DND-41 (cell line): ENCODE measurements at places on chromosomes 5 and 9.

DNA sequence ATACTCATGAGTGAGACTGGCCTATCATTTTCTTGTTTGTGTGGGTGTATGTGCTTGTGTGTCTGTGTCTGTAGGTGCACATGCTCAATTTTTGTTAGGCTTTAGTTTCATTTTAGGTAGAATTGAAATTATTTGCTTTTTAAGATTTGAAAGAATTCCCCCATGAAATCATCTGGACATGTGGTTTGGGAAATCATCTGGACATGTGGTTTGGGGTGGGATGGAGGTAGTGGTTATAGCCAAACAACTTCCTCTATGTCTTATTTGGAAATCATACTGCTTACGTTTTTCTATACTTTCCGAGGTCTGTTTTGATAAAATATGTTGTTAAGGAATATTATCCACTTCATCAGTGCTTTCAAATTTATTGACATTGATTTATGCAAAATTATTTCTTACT lies 485.4 kb upstream of the CLINT1 start:
- no peaks in the 10 kb centered on the region for H3K27me3 ChIP-seq
- no peak overlapping the region for H3K4me3 ChIP-seq
- no peaks in the 10 kb centered on the region for H3K36me3 ChIP-seq
- no peak for DNase-seq
- H3K27ac ChIP-seq = no peak overlapping the region

DNA sequence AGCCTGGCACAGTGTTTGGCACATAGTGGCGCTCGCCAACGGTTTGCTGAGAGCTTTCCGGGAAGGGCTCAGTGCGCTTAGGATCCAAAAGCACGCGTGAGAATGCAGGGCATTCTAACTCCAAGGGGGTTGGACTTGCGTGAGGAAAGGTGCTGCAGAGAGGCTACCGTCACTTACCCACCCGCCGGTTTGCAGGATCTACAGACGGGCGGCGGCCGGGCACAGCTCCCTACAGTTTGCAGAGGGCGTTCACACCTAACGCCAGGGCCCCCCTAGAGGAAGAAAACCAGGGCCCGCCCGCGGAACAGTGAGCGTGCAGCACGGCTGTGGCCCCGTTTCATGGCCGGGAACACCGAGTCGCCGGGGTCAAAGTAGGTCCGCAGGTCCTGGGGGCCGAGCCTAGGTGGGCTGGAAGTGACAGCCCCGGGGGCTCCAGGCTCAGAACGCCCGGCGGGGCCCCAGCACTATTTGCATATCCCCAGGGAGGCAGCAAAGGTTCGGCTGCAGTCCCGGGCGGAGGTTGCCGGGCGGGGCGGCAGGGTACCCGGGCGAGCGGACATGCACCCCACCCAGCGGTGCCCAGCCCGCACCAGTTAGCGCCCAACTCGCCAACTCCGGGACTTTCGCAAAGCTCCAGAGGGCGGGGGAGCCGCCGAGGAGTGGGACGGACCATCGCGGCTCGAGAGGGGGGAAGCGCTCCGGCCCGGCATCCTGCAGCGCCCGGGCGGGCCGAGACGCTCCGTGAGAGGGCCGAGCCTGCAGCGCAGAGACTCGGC lies 526 bp upstream of the GALNT10 start:
- H3K4me1 ChIP-seq = peaks cover 35% of the 10 kb centered on the region
- H3K27me3 ChIP-seq = no peaks in the 10 kb centered on the region
- peak overlapping the region; percentile 45; the same call in 1 of the 2 replicates for H3K4me3 ChIP-seq
- peak; percentile 79 for DNase-seq
- H3K36me3 ChIP-seq = peaks cover 3% of the 10 kb centered on the region; the same call in 1 of the 2 replicates
- H3K27ac ChIP-seq = peak overlapping the region; percentile 48

DNA sequence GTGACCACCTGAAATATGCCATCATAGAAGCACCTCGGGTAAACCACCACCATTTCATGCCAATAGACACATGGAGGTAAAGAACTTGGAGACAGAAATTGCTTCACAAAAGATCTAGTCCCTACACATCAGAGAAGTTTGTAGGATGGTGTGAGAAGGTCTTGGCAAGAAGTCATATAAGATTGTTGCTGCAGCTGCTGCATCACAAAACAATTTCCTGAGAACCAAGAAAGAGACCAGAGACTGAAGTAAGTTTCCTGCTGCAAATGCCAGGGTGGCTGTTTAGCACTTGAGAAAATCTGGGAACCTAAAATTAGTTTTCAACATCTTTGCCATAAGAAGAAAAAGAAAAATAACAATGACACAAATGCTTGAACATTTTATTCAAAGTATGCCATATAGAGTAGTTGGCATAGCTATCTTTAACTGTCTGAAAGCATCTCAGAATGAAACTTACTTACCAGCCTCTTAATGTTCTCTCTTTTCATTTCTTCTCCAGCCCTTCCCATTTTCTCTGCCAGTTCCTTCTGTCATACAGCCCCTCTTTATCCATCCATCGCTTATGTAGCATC lies 114.3 kb downstream of the KCTD16 start:
- no peak for DNase-seq
- H3K27me3 ChIP-seq = peaks cover 3% of the 10 kb centered on the region
- no peak overlapping the region for H3K27ac ChIP-seq
- no peaks in the 10 kb centered on the region for H3K4me1 ChIP-seq
- H3K36me3 ChIP-seq = no peaks in the 10 kb centered on the region
- H3K4me3 ChIP-seq = no peak overlapping the region

GRCh38 chr5:158194561-158194976 lies 335.6 kb upstream of the CLINT1 start:
- peaks cover 2% of the 10 kb centered on the region; the same call in 1 of the 2 replicates for H3K36me3 ChIP-seq
- DNase-seq = peak; percentile 89
- peaks cover 57% of the 10 kb centered on the region for H3K4me1 ChIP-seq
- H3K27me3 ChIP-seq = no peaks in the 10 kb centered on the region
- peak overlapping the region; percentile 98 for H3K27ac ChIP-seq
- no peak overlapping the region for H3K4me3 ChIP-seq

- H3K4me1 ChIP-seq = no peaks in the 10 kb centered on the region
- no peak overlapping the region for H3K27ac ChIP-seq
- DNase-seq = no peak
- H3K27me3 ChIP-seq = no peaks in the 10 kb centered on the region
- no peak overlapping the region for H3K4me3 ChIP-seq
- H3K36me3 ChIP-seq = no peaks in the 10 kb centered on the region
Observed at GRCh38 chr9:1222511-1222910, 172.4 kb downstream of the DMRT2 start.

GRCh38 chr5:140182803-140183367 lies 7.9 kb downstream of the CYSTM1 start:
- H3K4me1 ChIP-seq = no peaks in the 10 kb centered on the region
- no peak for DNase-seq
- no peak overlapping the region for H3K27ac ChIP-seq
- H3K4me3 ChIP-seq = no peak overlapping the region
- H3K27me3 ChIP-seq = no peaks in the 10 kb centered on the region

- H3K4me1 ChIP-seq = no peaks in the 10 kb centered on the region
- no peak overlapping the region for H3K27ac ChIP-seq
- DNase-seq = no peak
- H3K4me3 ChIP-seq = no peak overlapping the region
Observed at GRCh38 chr5:51389288-51389576, 6.0 kb downstream of the ISL1 start.

DNA sequence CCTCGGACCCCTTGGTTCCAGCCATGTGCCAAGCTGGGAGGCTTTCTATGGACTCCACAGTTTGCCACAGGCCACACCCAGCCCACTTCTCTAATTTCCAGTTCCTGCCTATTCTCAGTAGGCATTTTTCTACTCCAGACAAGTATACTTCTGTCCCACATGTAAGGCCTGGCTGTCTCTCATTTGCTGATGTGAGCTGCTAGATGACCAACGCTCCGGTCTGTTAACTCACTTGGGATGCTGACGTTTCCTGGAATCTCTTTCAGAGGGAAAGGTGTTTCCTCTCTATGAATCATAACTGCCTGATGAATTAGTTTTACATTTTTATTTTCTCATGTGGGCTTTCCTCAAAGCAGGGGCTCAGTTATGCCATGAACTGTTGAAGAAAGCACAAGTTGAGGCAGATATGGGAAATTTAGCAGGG lies 36.3 kb downstream of the ERGIC1 start:
- H3K27me3 ChIP-seq = no peaks in the 10 kb centered on the region
- no peak for DNase-seq
- no peak overlapping the region for H3K27ac ChIP-seq
- no peaks in the 10 kb centered on the region for H3K36me3 ChIP-seq

DNA sequence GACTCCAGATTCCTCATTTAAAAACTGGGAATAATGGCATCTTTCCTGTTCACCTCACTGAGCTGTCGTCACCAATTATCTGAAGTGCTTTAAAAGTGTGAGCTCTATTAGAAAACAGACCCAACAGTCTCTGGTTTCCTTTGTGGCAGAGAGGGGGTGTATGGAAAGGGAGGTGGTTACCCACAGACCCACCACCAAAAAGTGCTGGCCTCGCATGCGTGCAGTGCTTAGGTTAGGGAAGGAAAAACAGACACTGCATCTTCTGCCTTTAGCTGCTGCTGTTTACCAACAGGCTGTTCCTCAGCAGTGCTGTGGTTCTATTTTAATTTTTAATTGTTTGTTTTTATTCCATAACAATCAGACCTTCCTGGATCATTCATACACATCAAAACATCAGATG lies 249.6 kb downstream of the PIK3R1 start:
- H3K4me1 ChIP-seq = peaks cover 24% of the 10 kb centered on the region
- no peaks in the 10 kb centered on the region for H3K27me3 ChIP-seq
- H3K36me3 ChIP-seq = no peaks in the 10 kb centered on the region
- DNase-seq = peak; percentile 57
- H3K4me3 ChIP-seq = no peak overlapping the region

DNA sequence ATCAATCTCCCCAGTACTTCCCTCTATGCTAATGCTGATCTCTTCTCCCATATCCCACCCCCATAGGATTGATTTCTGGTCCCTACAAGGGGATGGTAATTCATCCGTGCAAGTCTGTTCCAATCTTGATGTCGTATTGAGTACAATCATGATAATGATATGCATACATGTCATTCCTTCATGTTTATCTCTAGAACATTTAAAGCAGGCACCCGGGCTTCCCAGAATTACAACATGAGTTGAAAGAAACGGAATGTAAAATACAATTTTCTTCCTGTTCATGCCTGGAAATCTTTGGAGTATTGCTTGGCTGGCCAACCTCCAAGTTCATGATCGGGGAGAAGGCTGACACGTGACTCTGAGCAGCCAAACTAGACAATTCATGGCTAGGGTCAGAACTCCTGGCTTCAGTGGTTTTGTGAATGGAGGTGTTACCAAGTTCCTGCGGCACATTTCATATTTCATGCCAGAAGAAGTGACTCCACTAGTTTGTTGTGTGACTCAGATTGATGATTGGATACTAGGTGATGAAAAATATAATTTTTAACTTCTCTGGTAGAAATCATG lies 66.6 kb downstream of the C9orf152 start:
- no peak overlapping the region for H3K27ac ChIP-seq
- peaks cover 47% of the 10 kb centered on the region for H3K4me1 ChIP-seq
- no peaks in the 10 kb centered on the region for H3K27me3 ChIP-seq
- H3K4me3 ChIP-seq = no peak overlapping the region

DNA sequence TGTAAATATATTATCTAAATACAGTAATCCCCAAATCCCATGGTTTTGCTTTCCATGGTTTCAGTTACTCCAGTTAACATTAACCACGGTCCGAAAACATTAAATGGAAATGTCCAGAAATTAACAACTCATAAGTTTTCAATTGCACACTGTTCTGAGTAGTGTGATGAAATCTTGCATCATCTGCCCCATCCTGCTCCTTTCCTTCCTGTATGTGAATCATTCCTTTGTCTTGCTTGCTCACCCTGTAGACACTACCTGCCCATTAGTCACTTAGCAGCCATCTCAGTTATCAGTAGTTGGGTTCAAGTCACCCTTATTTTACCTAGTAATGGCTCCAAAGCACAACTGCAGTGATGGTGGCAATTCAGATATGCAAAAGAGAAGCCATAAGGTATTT lies 1568.5 kb upstream of the WWC1 start:
- no peak overlapping the region for H3K4me3 ChIP-seq
- peaks cover 10% of the 10 kb centered on the region for H3K4me1 ChIP-seq
- peak overlapping the region; percentile 18; the same call in 1 of the 2 replicates for H3K27ac ChIP-seq
- no peaks in the 10 kb centered on the region for H3K27me3 ChIP-seq
- no peaks in the 10 kb centered on the region for H3K36me3 ChIP-seq

DNA sequence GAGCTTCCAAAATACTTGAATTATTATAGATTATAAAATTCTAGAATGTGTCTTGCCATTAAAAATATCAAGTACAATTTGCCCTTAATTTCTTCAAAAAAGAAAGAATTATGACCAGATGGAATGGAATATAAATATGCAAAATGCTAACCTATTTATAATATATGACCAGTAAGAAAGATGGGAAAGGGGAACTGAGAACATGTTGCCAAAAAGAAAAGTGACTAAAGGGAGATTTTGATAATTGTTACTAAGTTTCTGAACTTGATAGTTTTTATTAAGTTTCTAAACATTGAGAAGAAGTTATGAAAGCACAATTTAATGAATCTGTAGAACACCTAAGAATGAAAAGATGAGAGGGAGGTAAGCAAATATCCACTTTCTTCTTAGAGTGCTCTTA lies 188.4 kb upstream of the NR4A3 start:
- H3K4me1 ChIP-seq = no peaks in the 10 kb centered on the region
- DNase-seq = no peak
- no peak overlapping the region for H3K27ac ChIP-seq
- no peaks in the 10 kb centered on the region for H3K27me3 ChIP-seq
- H3K36me3 ChIP-seq = no peaks in the 10 kb centered on the region

DNA sequence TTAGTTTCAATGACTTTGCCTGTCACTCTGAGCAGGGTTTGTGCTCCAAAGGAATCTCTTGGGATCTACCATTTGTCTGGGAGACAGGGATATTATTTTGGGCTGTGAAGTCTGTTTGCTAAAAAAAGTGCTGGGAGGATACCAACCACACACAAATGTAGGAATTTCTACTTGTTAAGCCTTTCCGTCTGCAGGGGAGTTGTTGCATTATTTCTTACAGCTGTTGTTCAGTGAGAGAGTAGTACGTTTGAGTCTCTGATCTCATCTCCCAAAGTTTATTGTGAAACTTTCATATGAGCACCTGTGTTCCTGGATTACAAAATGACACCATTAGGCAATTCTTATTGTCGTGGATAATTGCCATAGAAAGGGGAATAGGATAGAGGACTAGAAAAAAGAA lies 78.3 kb upstream of the SEMA6A start:
- H3K27ac ChIP-seq = no peak overlapping the region
- H3K4me3 ChIP-seq = no peak overlapping the region
- DNase-seq = no peak
- H3K4me1 ChIP-seq = no peaks in the 10 kb centered on the region

DNA sequence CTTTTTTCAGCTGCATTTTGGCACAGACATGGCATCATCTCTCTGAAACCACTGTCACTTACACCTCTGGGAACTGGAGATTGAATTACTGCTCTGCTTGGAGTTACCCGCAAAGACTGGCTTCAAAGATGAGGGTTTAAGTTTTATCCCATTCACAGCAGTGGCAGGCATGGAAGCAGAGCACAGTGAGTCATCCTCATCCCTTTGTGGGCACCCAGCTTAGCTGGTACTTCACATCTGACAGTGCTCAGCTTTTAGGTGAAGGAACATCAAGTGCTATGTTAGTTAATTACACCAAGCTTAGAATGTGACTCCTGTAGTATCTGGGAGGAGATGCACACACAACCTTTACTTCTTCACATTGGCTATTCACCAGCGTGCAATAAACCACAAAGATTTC lies 24.8 kb upstream of the ALDH1A1 start:
- no peaks in the 10 kb centered on the region for H3K36me3 ChIP-seq
- no peaks in the 10 kb centered on the region for H3K4me1 ChIP-seq
- H3K4me3 ChIP-seq = no peak overlapping the region
- no peak overlapping the region for H3K27ac ChIP-seq
- DNase-seq = no peak
